ENCODE measurements at places on chromosomes 6 and 20.

DNA sequence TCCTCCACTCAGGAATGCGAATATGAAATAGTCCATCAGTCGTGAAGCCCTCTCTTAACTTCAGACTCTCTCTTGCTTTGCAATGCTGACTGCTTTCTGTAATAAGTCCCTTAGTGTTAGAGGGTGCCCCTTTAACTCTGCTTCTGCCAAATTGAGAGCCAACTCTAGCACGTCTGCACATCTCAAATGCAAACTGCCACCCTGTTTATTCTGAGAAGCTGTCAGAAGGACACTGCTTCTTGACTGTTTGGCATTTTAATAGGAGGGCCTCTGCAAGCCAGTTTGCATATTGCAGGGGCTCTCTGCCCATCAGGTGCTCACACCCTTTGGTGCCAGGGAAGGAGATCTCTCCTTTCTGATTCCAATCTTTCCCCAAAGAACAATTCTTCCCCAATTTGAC, 589.8 kb upstream of the CDH4 start:
- DNase-seq = no peak

- no peak for DNase-seq
Observed at GRCh38 chr6:38057994-38058393, 238.5 kb downstream of the ZFAND3 start.

- peak; percentile 86 for DNase-seq
Observed at GRCh38 chr6:108562503-108562993, 1.8 kb downstream of the FOXO3 start.

DNA sequence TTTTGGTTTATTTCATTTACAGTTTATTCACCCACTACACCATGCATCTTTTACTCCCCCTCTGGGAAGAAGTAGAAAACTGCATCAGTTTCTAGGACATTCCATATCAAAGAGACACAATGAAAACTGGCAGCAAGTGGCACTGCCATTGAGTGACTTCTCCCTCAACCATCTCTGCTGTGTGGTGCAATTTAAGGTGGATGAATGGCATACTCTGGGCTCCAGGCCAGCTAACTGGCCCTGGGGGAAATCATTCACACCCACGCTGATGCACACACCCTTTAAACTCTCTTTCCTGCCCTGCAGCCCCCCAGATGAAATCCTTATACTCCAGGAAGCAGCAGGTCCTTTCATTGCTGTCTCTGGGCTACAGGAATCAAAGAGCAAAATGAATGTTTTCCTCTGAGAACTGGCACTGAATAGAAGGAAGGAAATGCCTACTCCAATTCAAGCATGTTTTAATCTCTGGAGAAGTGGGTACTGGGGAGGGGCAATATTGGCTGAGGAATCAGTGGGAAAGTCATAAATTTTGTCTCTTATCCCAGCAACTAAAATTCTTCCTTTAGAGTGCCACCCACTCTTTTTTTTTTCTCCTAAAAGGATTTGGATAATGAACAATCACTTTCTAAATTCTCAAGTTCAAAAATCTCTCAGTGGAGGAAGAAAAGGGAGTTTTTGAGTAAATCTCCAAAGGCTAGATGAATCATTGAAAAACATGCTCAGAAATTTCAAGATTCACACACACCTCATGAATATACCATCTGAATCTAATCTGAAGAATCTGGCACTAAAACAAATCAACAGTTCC, 16.9 kb upstream of the RFPL4B start:
- no peak for DNase-seq

- peak; percentile 19 for DNase-seq
Observed at GRCh38 chr6:149318581-149319286, 1.2 kb downstream of the TAB2 start.

- DNase-seq = no peak
Observed at GRCh38 chr6:104527761-104528415, 331.8 kb downstream of the HACE1 start.

- no peak for DNase-seq
Observed at GRCh38 chr6:34672657-34673043, 23.9 kb downstream of the ILRUN start.

- no peak for DNase-seq
Observed at GRCh38 chr6:89805814-89806371, 13.7 kb downstream of the MDN1 start.

- no peak for DNase-seq
Observed at GRCh38 chr20:35917077-35917476, 37.2 kb downstream of the SCAND1 start.

- no peak for DNase-seq
Observed at GRCh38 chr6:15574486-15574885, 88.3 kb downstream of the DTNBP1 start.

GRCh38 chr20:14336686-14337085, 726 bp downstream of the FLRT3 start:
- DNase-seq = peak; percentile 31

All from ACHN (cell line).